Adrenal gland (tissue), 19 donors: ENCODE measurements at places on chromosomes 1 and 21. TPM values are rescaled to one million over a fixed set of nuclear protein-coding genes. Genes with fewer than 3 reads are reported as not detected.
A peak's percentile ranks its signal among the peaks of the same experiment; 100 is the strongest.

GRCh38 chr1:157580179-157580827 lies 17.6 kb downstream of the FCRL4 start:
- H3K4me1 ChIP-seq: no peaks in the 10 kb centered on the region
- H3K36me3 ChIP-seq: no peaks in the 10 kb centered on the region
- peaks cover 6% of the 10 kb centered on the region for H3K27me3 ChIP-seq

DNA sequence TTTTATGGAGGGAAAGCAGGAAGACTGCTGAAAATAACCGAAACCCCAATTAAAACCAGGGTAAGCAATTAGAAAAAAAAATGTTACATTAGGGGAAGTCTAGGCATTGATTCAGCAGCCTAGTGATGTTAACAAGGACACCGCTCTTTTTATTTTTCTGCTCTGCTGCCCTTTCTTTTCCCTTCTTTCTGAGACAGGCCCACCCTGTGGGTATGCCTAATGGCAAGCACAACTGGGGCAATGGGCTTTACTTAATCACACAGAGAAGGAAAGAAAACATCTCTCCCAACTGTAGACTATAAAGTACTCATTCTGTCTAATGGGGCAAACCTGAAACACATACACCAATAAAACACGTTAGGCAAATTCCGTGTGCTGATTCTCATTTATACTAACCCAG lies 69.6 kb downstream of the GBP6 start:
- no peaks in the 10 kb centered on the region for H3K4me1 ChIP-seq
- peaks cover 5% of the 10 kb centered on the region for H3K27me3 ChIP-seq
- DNase-seq: no peak
- no peak overlapping the region for H3K4me3 ChIP-seq
- H3K27ac ChIP-seq: no peak overlapping the region

- no peaks in the 10 kb centered on the region for H3K36me3 ChIP-seq
- H3K27me3 ChIP-seq: no peaks in the 10 kb centered on the region
- peak overlapping the region; percentile 95 for H3K27ac ChIP-seq
These were observed 14.8 kb upstream of the BTG2 start for GRCh38 chr1:203290261-203291089.

- peaks cover 34% of the 10 kb centered on the region for H3K4me1 ChIP-seq
- no peak overlapping the region for H3K27ac ChIP-seq
- no peaks in the 10 kb centered on the region for H3K27me3 ChIP-seq
- no peaks in the 10 kb centered on the region for H3K36me3 ChIP-seq
- no peak overlapping the region for H3K4me3 ChIP-seq
These were observed 82.7 kb downstream of the LRRC8D start for GRCh38 chr1:89903550-89903949.

DNA sequence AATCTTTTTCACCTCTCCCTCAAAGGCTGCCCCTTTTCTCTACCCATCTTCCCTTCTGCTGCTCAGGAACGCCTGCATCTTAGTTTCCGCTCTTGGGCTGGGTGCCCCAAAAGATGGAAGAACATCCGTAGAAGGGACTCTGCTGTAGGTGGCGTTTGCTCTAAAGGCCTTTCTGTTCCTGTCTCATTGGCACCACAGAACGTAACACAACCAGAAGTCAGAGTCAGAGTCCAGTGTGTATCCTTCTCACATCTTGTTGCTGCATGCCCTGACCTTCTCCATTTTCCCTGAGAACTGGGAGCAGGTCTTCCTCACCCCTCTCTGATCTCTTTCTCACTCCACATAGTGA lies 103.3 kb downstream of the RNF220 start:
- DNase-seq: no peak
- H3K27me3 ChIP-seq: peaks cover 8% of the 10 kb centered on the region
- H3K27ac ChIP-seq: no peak overlapping the region
- H3K4me3 ChIP-seq: no peak overlapping the region
- no peaks in the 10 kb centered on the region for H3K36me3 ChIP-seq

DNA sequence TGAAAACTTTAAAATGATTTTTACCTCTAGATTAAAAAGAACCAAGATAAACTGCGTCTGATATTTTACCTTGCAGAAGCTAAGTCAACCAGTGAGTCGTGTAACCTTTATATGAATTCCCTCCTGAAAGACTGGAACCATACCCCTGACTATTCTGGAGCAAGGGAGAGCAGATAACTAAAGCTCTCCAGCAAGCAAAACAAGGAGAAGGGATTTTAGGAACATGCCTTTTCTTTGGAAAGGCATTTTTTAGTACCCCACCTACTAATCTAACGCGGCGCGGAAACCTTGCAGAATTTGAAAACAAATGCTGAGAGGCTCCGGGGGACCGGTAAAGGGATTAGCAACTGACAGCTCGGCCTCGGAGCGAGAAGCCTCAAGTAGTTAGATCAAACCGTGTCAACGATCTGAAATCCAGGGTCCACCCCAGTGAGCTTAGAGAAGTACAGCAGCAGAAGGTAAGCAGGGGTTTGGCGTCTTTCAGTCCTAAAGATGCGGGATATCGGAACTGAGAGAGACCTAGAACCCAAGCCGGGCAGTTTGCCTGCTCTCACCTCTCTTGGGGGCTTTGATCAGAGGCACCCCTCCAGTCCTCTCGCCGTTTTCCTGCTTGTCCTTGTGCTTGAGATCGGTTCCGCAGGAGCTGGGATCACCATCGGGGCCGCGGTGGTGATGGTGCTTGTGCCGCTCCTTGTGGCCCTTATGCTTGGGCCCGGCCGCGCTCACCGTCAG lies 954 bp downstream of the RSBN1 start:
- peak overlapping the region; percentile 78 for H3K27ac ChIP-seq
- peaks cover 23% of the 10 kb centered on the region for H3K4me1 ChIP-seq
- no peaks in the 10 kb centered on the region for H3K27me3 ChIP-seq
- H3K36me3 ChIP-seq: no peaks in the 10 kb centered on the region
- DNase-seq: peak; percentile 71

- H3K4me3 ChIP-seq: no peak overlapping the region
- DNase-seq: no peak
- H3K36me3 ChIP-seq: no peaks in the 10 kb centered on the region
- H3K27me3 ChIP-seq: no peaks in the 10 kb centered on the region
- no peak overlapping the region for H3K27ac ChIP-seq
These were observed 306.2 kb downstream of the PTPRU start for GRCh38 chr1:29542548-29542947.

DNA sequence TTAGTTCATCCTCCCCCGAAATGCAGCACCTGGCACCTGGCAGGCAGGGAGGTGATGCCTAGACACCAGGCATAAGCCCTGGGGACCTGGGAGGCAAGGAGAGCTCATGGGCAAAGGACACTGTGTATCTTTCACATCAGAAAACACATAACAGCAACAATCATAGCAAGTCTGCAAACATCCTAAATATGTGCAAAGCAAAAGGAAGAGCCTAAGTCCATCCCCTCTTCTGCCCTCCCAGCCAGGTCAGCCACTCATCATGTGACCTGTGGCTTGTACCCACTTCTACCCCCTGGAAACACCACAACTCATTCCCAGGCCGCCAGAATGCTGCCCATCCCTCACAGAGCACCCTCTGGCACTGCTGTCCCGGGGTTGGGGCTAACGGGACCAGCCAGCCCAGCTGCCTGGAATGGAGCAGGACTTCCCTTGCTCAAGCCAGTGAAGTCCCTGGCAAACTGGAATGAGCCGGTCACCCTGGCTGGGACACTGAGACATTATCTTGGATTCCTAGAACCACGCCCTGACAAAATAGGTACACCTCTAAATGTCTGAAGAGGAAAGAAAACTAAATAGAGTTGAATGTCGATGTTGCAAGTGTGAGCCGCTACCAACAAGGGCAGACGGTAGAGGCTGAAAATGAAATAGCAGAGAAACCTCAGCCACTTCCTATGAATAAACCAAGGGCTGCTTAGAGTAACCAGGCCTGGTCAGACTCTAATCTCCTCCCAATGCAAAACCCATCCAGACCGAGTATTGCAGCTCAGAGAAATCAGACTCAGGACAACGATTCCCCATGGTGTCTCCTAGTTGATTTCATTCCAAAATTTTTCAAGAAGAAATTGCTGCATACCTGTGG lies 29.4 kb downstream of the TMPRSS2 start:
- no peak overlapping the region for H3K27ac ChIP-seq
- no peak for DNase-seq
- H3K4me1 ChIP-seq: no peaks in the 10 kb centered on the region
- no peak overlapping the region for H3K4me3 ChIP-seq
- no peaks in the 10 kb centered on the region for H3K27me3 ChIP-seq

DNA sequence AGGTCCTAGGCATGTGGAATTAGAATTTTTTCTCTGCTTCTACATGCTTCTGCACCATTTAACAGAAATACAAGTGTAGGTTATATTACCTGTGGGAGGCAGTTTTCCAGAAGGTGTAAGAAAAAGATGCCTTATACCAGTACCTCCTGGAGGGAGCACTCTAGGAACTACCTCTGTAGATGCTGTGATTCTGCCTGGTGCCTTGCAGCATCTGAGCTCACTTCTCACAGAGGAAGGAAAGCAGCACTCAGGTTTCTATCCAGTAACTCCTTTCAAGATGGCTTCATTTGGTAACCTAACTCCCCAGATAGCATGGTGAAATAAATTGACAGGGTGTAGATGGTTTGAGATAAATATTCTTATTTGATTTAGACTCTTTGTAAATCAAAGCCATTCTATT lies 50.3 kb downstream of the GIPC2 start:
- no peak overlapping the region for H3K4me3 ChIP-seq
- DNase-seq: no peak
- no peaks in the 10 kb centered on the region for H3K27me3 ChIP-seq
- no peaks in the 10 kb centered on the region for H3K36me3 ChIP-seq
- H3K4me1 ChIP-seq: peaks cover 15% of the 10 kb centered on the region

The PDE9A gene
- total RNA-seq: 14.6 TPM

The PRELP gene
- 7.1 TPM for total RNA-seq
